ENCODE measurements at places on chromosomes 13 and 19. TPM values are rescaled to one million over a fixed set of nuclear protein-coding genes. Genes with fewer than 3 reads are reported as not detected.

Gene ZNF772
- total RNA-seq: 12.0 TPM

Gene PLK5
- total RNA-seq: not detected

Gene PABPC3
- not detected for total RNA-seq

Gene TNNT1
- 7,142 TPM for total RNA-seq

GRCh38 chr13:62171697-62172096, 756.0 kb upstream of the PCDH20 start:
- DNase-seq: no peak

DNA sequence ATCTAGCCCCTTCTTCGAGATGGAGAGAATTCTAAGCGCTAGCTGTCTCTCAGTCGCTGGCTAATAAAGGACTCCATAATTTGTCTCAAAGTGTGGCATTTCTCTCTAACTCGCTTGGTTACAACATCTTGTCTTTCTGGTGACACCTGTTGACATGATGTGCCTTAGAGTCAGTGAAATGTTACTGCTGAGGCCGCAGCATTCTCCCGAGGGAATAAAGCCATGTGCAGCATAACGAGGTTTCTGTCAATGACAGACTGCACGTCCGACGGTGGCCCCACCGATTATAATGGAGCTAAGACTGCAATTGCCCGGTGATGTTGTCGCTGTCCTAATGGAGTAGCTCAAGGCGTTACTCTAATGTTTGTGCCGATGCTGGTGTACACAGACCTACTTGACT, 20.3 kb upstream of the GPR32 start:
- no peak for DNase-seq

GRCh38 chr19:27972291-27973040, 1240.5 kb downstream of the UQCRFS1 start:
- no peak for DNase-seq

DNA sequence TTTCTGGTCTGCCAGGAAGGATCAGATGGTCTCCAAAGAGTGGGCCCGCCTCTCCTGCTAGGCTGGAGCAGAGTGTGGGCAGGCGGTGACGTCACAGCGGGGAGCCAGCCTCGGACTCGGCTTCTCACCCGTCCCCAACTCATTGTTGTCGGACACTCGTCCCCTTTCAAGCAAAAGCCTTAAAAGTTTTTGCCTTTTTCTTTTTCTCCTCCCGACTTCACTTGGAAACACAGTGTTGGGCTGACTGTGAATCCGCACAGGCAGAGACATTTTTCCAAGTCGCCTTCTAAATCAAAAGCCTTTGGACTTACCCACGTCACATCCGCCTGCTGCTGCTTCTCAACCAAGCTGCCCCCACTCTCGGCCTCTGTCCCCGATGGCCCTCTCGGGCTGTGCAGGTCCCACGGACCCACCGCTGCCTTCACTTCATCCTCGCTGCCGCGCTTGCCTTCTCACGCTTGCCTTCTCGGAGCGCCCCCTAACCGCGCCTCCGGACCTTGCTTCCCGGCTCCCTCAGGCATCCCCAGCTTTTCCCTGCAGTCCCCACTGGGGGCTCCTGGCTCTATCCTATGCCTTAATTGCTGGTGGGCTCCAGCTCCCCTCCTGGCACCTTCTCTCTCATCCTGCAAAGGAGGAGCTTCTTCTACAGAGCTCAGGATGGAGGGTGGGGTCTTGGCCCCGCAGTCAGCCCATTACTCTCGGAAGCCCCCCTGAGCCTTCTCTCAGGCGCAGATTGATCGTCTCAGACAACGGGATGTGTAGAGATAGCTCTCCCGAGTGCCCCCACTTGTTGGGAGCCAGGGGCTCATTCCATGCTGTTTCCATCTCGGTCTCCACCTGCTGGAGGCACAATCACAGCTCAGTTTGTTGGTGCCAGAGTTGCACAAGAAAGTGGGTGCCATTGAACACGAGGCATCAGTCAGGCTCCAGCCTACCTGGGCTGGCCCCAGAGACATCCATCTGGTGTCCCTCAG, 3.9 kb upstream of the ZNF135 start:
- DNase-seq: no peak

GRCh38 chr13:100458673-100459072, 129.9 kb downstream of the GGACT start:
- no peak for DNase-seq

- DNase-seq: no peak
Measured at GRCh38 chr13:66926200-66926850, 303.8 kb downstream of the PCDH9 start.

DNA sequence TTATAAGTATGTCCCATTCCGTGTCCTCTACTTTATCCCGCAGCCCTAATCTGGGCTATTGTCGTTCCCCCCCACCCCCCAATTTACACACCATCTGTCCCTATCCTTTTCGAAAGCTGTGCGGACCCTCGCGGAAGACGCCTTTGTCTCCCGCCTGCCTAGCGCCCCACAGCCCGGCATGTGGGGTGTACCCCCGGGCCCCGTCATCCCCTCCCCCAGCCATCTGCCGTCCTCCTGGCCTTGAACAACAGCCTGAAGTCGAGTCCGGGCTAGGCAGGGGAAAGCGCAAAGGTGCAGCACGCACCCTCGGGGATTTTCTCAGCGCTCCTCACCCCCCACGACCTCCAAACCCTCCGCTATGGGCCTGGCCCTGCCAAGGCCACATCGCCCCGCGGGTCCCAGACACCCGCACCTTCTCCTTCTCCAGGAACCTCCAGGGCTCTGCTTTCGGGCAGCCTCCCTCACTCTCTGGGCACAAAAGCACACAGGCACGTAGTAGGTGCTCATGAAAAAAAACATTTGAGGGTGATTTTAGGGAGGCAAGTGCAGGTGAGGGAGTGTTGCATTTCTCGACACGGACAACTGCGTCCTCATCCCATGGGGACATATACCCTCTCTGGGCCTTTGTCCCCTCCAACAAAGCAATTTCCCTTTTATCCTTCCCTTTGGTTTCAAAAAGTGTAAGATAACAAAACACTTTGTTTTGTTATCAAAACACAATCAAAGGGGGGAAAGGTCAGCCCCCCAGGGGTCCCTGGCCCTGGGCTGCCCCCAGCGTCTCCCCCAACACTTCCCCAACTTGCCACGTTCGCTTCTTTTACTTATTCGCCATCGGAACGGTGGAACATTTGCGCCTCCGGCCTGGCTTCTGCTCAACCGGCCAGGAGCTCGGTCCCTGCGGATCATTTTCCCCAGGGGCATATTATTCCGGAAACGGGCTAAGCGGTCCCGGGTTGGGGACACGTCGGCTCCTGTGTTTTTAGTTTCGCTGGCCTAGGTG, 16.4 kb downstream of the CCDC124 start:
- DNase-seq: no peak

Measured in psoas muscle (tissue), 8 donors.